ENCODE measurements at places on chromosomes 3 and 15.
A peak's percentile ranks its signal among the peaks of the same experiment; 100 is the strongest.

DNA sequence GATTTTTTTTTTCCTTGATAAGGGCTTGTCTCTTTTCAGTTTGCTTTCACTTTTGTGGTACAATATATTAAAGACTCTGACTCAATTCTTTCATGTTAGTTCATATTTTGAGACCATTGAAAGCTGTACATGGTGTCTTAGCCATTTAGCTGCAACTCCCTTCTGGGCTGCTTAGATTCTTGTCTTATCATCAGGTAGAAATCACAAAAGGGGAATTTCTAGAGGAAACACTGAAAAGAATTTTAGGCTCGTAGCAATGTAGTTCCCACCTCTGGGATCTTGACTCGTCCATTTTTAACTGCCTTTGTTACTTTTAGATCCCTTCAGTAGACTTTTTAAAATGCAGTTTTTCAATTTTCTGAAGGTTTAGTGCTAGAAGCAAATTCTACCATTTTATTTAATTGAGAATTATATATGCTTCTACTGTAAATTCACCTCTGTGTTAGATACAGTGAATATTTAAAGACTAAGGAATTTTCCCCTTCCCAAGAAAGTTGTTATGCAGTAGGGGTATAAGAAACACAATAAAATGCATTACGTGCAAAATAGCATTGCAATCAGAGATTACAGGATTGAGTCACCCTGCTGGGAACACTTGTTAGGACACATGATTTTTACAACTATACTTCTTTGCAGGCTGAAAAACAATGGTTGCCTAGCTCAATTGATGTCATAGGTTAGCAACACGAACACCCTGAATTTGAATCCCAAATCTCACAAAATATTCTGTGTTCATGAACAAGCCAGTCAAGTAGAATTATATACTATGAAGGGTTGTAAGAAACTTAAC, 772.7 kb downstream of the PDCD6IP start:
- DNase-seq = no peak

DNA sequence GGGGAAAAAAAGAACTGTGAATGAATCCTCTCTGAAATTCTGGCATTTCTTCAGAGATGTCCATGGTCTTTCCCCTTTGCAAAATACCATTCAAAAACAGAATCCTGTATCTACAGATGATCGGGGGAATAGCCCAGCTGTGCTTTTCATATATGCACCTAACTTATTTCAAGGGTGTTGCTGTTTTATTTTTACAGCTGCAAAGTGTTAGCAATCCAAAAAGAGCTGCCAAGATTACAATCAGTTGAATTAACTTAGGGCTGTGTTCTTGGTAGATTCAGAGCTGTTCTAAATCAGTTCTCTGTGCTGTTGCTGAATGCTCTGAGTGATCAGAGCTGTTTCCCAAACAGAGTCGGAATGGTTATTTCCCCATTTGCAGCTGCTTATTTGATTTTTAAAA, 175.7 kb upstream of the SEMA6D start:
- no peak for DNase-seq

- DNase-seq = no peak
Observed at GRCh38 chr15:34126522-34126921, 24.6 kb downstream of the PGBD4 start.

- no peak for DNase-seq
Observed at GRCh38 chr3:49445391-49445790, 16.3 kb upstream of the NICN1 start.

- peak; percentile 59 for DNase-seq
Observed at GRCh38 chr3:87503900-87504498, 227.6 kb upstream of the POU1F1 start.

- no peak for DNase-seq
Observed at GRCh38 chr3:12460127-12460526, 24.2 kb upstream of the TSEN2 start.

DNA sequence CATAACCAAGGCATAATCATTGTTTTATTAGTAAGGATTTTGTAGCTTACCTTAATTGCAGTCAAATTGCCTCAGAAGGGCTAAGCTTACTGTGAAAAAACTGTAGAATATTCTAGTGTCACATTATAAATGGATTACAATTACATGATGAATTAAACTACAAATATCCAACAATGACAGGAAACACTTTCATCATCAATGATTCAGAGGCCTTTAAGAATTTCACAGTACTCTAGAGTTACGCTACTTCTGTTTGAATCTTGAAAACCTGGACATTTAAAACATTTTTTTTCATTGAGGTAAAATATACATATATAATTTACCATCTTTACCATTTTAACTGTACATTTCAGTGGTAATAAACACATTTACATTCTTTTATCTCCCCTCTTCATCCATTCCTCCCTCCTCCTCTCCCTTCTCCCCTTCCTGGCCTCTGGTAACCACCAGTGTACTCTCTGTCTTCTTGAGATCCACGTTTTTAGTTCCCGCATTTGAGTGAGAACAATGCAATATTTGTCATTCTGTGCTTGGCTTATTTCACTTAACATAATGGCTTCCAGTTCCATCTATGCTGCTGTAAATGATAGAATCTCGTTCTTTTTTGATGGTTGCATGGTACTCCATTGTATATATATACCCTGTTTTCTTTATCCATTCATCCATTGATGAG, 54.7 kb downstream of the GJD2 start:
- DNase-seq = no peak

DNA sequence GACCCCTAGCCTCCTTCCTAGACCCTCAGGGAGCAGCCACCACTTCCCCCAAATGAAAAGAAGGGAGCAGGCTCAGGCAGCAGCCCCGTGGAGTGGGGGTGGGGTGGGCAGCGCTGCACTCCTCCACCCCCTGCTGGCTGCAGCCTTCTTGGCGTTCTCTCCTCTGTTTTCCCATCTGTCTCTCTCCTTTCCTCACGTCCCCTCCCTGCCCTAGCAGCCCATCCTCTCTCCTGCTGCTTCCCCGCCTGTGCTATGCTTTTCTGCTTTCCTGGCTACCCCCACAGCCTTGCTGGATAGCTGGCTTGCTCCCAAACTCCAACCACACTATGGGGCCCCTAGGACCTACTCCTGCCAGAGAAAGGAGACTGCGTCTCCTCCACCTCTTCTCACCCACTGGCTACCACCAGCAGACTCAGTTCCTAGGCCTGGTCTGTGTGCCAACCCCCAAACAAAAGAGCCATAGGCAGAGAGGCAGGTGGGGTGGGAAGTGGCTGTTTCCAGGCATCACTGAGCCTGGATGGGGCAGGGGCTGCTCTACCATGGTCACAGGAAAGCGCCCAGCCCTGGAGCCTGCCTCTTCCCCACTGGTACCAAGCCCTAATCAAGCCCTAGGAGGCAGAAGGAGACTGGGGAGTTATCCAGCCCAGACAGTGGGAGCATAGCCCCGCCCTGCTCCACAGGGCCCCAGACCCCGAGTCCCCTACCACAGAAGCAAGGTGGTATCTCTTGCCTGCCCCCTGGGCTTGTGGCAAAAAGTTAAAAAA, 3.4 kb upstream of the DISP2 start:
- DNase-seq = no peak

DNA sequence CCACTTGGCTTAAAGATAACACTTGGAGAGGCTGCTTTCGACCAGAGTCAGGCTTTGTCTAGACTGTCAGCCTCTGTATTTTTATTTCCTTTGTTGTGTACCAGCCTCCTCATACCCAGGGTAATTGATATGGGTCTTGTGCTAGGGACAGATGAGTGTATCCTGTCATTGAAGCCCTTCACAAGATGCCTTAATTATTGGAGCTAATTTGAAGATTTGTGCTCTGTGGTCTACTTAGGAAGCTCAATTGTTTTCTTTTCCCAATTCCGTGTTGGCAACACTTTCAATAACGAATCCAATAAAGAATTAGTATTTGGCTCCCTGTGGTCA, 60.5 kb upstream of the DPH6 start:
- DNase-seq = no peak

GRCh38 chr3:169285057-169286033, 378.2 kb downstream of the MECOM start:
- no peak for DNase-seq

- no peak for DNase-seq
Observed at GRCh38 chr3:157611536-157612076, 108.4 kb upstream of the VEPH1 start.

GRCh38 chr3:159819676-159820075, 169.0 kb upstream of the IL12A start:
- no peak for DNase-seq

DNA sequence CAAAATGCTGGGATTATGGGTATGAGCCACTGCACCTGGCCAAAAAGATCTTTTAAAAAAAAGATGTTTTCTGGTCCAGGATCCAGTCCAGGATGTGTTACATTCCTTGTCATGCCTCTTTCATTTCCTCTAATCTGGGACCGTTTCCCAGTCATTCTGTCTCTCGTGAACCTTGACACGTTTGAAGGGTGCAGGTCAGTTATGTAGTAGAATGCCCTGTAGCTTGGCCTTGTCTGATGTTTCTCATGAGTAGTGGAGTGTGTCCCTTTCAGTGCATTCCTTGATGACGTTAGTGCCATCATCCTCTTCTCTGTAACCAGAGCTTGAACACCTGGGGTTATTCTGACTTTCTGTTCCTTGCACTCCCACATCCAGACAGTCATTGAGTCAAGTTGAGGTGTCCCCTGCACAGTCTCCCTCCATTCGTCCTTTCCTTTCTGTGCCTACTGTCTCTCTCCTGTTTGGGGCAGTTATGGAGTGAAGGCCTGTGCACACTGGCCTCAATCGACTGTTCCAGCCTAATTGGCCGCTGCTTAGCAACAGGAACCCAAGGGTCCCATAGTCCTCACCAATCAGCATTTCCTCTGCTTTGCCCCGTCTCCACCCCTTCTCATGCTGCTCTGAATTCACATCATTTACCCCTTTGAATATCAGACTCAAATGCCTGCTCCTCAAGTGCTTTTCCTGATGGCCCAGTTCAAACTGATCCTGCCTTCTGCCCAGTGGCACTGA, 5.5 kb downstream of the FAM81A start:
- DNase-seq = no peak

DNA sequence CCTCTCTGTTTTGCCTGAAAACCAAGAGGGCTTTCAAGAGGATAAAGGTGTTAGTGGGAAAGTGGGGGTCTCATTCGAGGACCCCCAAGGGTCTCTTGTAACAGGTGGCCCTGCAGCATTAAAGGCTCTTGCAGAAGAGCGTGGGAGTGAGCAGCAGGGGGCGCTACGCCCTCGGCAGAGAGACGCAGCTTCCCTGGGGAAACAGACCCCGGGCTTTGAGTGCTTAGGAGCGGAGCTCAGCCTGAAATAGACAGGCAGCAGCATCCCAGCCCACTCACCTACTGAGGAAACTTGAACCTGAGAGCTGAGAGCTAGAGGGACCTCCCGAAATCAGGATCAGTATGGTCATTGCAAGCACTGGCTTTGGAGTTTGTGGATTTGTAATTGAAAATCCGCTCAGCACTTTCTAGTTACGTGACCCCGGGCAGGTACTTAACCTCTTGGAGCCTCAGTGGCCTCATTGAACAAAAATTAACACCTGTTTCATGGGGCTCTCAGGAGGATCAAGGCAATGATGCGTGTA, 25.7 kb downstream of the RPLP1 start:
- DNase-seq = no peak

DNA sequence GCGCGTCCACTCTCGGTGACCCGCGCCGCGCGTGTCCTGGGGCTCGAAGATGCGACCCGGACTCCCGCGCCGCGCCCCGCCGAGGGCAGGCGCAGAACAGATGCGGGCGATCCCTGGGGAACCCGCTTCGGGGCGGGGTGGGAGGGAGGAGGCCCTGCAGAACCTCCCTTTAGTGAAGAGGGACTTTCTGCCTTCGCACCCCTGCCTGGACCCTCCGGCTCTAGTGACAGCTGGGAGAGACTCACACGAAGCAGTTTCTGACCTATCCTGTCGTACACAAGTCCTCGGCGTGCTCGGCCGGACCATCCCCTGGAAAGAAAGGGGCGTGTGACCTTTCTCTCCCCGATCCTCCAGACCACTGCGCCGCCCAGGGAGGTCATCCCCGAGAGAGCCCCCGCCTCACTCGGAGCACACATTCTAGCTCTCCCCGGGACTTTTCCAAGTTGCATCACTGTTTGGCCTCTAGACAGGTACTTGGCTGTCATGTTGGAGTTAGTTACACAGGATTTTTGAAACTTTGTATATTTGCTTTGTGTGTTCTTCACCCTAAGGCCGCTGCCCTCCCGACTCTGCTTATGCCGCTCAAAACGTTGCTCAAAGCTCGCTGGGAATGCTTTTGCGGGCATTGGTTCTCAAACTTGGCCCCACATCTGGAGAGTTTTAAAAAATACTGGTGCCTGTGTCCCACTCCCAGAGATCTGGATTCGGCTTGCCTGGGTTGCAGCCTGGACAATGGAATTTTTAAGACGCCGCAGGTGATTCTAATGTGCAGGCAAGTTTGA, 582 bp downstream of the CGNL1 start:
- DNase-seq = no peak

- DNase-seq = no peak
Observed at GRCh38 chr3:142981108-142981507, 17.6 kb upstream of the PAQR9 start.

GRCh38 chr3:160801386-160802118, 45.5 kb downstream of the PPM1L start:
- DNase-seq = no peak

DNA sequence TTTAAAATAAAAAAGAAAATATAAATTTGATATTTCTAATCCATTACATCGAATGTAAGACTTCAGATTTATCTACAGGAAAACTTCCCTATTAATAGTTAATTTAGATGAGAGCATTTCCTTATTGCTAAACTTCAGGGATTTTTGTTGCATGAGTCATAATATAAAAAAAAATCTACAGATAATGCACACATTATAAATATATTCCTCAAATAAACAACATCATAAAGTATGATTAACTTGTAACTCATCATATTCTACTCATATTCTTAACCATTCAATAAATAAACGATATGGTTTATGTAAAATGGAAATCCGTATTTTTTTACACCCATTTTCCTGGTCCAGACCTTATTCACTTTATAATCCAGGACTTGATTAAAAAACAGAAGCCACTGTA, 477.0 kb downstream of the EPHA3 start:
- no peak for DNase-seq
